ENCODE measurements at places on chromosomes 2 and 18.

- DNase-seq, result no peak
Measured at GRCh38 chr2:13558368-13558767, 841.6 kb downstream of the TRIB2 start.

DNA sequence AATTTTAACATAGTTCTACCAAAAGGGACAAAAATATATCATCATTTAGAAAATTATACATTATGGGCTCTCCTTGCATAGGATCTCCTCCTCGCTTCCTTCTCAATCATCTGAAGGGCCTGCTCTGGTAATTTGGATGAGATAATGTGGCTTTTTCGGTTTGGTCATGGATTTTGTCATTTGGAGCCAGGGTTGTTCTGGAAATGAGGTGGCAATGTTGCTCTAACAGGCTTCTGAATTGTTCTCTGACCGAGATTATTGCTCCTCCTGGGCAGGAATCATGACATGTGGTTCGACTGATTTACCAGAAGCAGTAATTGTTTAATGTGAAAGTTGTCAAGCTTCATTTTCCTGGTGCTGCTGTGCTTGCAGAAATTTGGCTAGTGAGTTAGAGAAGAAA lies 194.7 kb upstream of the ERBB4 start:
- no peak for DNase-seq

DNA sequence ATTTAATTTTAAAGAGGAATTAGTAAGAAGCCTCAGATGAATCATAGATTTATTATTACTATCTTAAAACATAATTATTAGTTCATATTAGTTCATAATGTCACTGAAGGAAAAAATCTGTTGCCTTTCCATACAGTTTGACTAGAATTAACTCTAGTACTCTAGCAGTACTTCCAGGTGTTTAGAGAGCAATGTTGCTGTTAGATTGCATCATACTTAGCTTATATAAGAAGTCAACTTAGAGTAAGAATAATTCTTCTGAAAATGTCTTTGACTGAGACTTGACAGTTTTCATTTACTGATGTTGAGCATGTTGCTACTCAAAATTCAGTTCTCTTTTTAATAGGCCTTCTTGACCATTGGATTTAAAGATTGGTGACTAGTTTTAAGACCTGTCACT lies 4.7 kb downstream of the RAB3GAP1 start:
- no peak for DNase-seq

GRCh38 chr2:158317642-158318041 lies 138.9 kb downstream of the CCDC148 start:
- DNase-seq, result no peak

DNA sequence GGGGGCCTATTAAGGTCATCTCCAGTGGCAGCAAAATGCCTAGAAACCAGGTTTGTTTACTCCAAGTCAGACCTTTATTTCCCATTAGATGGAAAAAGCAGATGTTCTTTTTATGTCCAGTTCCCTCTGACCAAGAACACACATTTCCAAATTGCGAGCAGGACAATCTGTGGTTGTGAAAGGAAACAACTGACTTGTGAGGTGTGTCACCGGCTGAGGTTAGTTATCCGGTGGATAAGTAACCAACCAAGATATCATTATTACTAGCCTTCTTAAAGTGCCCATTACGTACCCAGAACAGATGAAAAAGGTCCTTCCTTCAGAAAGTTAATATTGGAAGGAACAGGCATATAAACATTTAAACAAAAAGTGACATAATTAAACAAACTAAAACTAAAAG lies 112.9 kb downstream of the THADA start:
- DNase-seq, result no peak

DNA sequence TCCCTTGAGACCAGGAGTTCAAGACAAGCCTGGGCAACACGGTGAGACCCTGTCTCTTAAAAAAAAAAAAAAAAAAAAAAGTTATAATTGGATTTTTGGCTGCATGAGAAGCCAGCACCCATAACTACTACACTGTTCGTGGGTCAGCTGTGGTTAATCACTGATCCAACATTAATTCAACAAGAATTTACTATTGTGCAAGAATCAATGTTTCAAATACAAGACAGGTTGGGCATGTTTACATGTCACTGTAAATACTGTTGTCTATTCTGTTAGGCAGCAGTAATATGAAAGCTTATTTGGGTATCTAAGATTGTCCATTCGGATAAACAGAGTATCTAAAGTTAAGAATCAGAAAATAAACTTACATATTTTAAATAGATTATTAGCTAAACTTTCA lies 62.3 kb downstream of the ESCO1 start:
- no peak for DNase-seq

All from NCI-H1048 (cell line).